ENCODE measurements at places on chromosomes 3 and 15. TPM values are rescaled to one million over a fixed set of nuclear protein-coding genes. Genes with fewer than 3 reads are reported as not detected.

Gene DNAH1
- total RNA-seq: 1.2 TPM

Gene C15orf62
- not detected for total RNA-seq

Gene GTF2E1
- 24.9 TPM for total RNA-seq

Gene ITGA11
- total RNA-seq: 2.0 TPM

Gene CD96
- total RNA-seq: not detected

Gene PATL2
- total RNA-seq: not detected

Gene LDHAL6B
- not detected for total RNA-seq

Gene NMNAT3
- total RNA-seq: 6.9 TPM

Gene TGM4
- not detected for total RNA-seq

Gene GOLGA6L10
- total RNA-seq: 2.0 TPM

Gene OR4F15
- under 0.01 TPM for total RNA-seq

Gene FETUB
- not detected for total RNA-seq

Gene DOCK3
- total RNA-seq: 39.9 TPM

Gene CADM2
- total RNA-seq: 64.8 TPM

Gene CD276
- 24.9 TPM for total RNA-seq

Gene CD47
- 444 TPM for total RNA-seq

Gene GOLGA8G
- total RNA-seq: not detected

Gene POC1A
- total RNA-seq: 2.4 TPM

Gene KIF23
- total RNA-seq: 6.5 TPM

Gene MAPKAPK3
- total RNA-seq: 2.9 TPM

All from frontal cortex (tissue), 4 donors.